ENCODE measurements at places on chromosomes 12 and 14.
A peak's percentile ranks its signal among the peaks of the same experiment; 100 is the strongest.

DNA sequence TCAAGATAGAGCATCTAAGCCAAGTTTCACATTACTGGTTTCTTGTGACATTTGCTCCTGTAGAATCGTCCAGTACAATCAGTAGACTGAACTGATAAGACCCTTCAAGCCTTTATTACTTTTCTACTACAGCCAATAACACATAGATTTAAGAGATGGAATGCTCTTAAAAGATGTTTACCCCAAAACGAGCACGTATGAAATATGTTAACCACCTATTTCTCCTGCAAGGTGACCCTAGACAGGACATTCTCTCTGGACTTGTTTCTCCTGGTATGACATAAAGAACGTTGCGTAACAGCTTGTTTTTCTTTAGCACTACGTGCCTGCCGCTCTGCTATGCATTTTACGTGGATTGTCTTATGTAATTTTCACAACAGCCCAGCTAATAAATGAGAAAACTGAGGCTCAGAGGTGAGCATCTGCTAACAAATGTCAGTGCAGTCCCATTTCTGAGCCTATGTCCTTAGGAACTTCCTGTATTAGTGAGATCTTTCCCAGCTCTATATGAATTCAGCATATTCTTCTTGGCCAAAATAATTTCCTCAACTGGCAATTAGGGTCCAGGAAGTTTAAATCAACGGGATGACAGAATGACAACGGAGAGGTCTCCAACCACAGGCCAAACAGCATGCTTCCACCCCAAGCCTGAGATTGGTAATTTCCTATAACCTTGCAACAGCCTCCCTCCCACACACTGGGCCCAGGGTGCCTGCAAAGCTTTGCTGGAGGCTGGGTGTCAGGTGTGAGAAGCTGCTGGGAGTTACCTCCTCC lies 3.7 kb downstream of the NFKBIA start:
- DNase-seq = no peak

DNA sequence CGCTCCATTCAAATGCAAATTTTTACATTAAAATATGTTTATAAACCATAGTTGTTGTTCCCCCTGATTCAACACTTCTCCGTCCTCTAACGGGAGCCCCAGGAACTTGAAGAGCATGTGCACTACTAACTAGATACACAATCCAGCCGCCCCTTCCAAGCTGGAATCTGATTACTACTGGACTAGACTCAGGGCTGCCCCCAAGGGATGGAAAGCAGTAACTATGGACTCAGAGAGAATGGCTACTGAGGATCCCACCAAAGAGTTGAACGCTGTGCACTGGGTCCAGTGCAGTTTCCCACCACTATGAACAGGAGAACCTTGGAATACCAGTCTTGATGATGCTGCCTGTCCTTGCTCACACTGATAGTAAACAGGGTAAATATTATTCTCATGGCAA lies 48.6 kb upstream of the PCNX1 start:
- DNase-seq = no peak

DNA sequence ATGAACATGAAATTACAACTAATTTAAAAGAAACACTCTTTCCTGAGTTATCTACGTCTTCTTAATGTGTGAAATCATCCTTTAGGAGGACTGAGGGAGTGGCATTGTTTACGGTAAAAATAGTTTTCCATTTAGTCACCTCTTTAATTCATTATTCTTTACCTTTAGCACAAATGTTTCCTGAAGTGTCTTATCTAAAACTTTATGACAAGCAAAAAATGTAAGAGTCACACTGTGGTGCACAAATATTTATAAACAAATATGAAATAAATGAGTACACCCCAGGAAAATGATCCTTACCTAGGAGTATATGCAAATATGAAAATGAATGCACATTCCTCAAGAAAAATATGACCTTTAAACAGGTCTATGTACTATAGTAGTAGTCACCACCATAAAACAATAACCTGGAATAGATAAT lies 104.6 kb downstream of the PTPRR start:
- DNase-seq = no peak

GRCh38 chr12:55716582-55716957 lies 724 bp downstream of the BLOC1S1 start:
- no peak for DNase-seq

DNA sequence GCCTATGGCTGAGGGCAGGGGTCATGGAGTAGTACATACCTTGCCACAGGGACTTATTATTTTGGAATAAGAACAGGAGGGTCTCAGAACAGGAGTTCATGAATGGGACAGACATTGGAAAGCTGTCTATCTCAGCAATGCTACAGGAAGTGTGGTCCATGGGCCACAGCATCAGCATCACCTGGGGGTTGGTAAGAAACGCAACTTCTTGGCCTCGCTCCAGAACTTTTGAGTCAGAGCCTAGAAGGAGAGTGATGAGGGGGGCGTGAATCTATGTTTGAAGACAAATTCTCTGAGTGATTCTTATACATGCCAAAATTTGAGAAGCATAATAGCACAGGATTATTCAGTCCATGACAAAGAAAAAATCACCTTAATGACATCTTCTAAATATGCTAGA lies 156.6 kb downstream of the RPAP3 start:
- DNase-seq = no peak

DNA sequence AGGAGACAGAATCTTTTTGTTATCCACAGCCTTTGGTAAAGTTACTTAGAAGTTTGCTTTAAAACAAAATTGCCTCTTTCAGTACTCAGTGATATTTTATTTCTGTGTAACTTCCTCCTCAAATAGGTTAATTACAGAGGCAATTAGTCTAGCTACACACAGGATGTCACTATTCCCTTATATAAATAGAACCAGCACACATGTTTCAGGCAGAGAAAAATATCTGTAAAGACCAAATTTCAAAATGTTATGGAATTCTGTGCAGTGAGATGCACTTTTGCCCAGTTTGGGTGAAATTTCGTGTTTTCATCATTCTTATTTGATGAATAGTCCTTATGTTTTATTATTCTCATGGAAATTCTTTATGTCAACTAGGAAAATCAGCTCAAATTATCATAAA lies 410.6 kb upstream of the SOX5 start:
- no peak for DNase-seq

- DNase-seq = no peak
Observed at GRCh38 chr14:31960039-31960438, 117.1 kb upstream of the ARHGAP5 start.

DNA sequence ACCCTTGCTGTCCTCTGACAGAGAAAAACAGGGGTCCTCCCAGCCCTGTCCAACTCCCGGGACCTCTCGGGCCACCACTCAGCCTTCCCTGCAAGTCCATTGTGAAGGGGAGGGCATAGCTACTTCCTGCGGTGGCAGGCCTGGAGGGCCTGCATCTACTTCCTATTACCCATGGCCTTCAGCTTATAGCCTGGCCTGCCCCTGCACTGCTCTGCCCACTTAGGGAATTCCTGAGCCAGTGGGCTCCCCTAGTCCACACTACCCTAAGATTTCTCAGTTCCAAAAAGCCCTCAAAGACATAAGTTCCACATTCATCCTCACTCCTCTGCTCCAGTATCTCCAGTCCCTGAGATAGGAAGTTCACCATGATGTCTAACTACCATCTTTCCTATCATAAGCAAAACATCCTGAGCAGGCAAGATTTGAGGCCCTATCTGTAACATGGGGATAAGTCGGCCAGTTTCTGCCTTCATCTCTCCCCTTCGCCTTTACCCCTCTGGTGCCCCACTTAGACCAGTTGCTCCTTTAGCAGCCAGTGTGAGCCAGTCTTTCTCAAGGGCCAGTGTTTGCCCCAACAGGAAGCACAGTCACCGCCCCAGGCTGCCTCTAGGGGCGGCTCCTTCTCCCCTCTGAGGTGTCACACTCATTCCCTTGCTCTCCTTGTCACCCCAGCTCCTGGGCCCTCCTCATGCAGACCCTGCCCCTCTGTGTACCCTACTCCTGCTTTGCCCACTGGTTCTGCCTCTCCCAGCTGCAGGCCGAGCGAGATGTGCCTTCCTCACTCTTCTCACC lies 10.9 kb downstream of the HDAC7 start:
- DNase-seq = no peak

GRCh38 chr14:50002926-50003212 lies 110.0 kb downstream of the ARF6 start:
- no peak for DNase-seq

- DNase-seq = no peak
Observed at GRCh38 chr14:105285174-105285573, 15.6 kb downstream of the BRF1 start.

DNA sequence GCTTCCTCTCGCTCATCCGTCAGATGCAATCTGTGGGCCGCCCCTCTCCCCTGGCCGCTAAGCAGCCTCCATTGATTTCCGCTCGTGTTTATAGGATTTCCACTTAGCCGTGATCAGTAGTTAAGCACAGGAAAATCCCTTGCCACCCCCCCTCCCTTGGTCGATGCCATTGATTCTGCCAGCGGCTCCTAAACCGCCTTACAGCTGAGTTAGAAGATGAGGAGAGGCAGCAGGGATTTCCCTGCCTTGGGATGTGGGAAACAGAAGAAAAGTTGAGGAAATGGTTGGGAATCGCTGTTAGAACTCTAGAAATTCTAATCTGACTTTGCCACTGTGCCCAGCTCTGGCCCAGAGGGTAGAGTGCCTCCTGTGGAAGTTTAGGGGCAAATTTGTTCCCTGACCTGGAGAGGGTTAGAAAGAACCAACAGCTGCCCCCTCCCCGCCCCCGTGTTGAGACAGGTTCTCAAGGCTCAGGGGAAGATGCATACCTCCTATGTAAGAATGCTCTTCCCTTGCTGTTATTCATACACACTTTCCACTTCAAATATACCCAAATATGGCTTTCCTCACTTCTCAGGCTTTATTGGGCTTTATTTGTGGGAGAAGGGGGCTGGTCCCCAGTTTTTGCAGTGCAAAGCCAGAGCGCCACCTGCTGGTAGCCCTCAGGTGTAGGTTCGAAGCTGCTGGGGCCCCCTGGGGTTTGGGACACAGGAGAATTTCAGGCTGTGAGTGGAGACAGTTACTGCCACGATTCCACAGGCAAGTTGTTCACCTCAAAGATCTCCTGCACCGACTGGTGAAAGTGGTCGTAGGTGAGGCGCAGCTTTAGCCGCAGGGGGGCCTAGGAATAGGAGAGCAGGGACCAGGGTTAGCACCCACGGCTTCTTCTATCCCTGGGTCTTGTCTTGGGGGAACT lies 3.2 kb downstream of the THTPA start:
- DNase-seq = peak; percentile 40
